ENCODE measurements at places on chromosomes 7 and 10. TPM values are rescaled to one million over a fixed set of nuclear protein-coding genes. Genes with fewer than 3 reads are reported as not detected.

PKD1L1 gene
- 0.10 TPM for total RNA-seq

CYP3A5 gene
- total RNA-seq, result not detected

DNA sequence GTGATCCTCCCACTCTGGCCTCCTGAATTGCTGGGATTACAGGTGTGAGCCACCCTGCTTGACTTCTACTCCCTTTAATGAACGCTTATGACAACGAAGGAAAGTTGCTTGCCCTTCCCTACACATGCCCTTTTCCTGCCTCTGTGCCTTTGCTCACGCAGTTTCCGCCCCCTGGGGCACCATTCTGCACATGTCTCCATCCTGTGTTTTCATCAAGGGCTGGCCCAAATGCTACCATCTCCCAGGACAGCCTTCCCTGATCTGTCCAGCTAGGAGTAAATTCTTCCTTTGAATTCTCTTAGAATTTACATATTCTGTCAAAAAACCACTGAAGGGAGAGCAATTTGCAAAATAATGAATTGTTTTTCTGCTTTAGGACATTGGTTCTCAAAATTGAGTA lies 50.0 kb upstream of the KMT2C start:
- no peaks in the 10 kb centered on the region for H3K27me3 ChIP-seq
- no peaks in the 10 kb centered on the region for H3K4me1 ChIP-seq
- no peak for DNase-seq
- H3K27ac ChIP-seq, result no peak overlapping the region
- no peak overlapping the region for H3K4me3 ChIP-seq

- peak; percentile 10 for DNase-seq
- peak overlapping the region; percentile 50 for H3K4me3 ChIP-seq
- no peak overlapping the region for H3K27ac ChIP-seq
- peaks cover 4% of the 10 kb centered on the region for H3K27me3 ChIP-seq
- H3K36me3 ChIP-seq, result no peaks in the 10 kb centered on the region
Measured at GRCh38 chr7:29955799-29956486, 33.7 kb downstream of the SCRN1 start.

Data from activated T-cell treated with anti-CD3 and anti-CD28 coated beads, Interleukin-2, amount 50 U/mL, for 72 hours (primary cell).